Fibroblast of mammary gland (primary cell): ENCODE measurements at places on chromosomes 7 and 10.

DNA sequence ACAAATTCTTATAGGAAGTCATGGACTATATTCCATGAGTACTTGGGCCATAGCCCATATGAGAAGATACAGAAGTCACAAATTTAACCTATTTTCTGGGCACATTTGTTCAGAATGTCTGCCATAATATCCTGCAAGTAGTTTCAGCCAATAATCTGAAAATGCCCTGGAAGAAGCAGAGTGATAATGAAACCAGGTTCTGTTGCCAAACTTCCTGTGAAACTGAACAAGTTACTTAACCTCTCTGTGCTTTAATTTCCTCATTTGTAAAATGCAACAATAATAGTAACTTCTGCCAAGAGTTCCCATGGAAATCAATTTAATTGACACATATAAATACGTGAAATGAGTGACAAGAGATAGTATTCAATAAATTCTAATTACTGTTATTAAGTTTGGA, 88.8 kb downstream of the SEMA3C start:
- no peak for DNase-seq

DNA sequence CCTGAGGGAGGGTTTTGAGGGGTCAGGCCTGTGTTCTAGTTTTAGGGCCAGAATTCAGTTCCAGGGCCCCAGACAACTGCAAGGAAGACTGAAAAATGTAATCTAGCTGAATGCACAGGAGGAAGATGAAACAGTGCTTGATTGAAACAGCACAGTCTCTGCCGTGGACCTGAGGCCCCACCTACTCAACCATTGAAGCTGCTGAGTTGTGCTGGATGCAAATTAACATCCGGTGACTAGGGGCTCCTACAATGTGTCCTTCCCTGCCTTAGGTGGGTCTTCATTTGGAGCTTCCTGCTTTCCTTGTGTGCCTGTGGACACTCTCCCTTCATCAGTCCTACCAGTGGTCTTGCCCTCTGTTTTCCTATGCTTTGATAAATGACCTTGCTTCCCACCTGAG, 5.7 kb downstream of the GLRX3 start:
- DNase-seq, result no peak

GRCh38 chr7:128388145-128388485, 21.7 kb downstream of the IMPDH1 start:
- no peak for DNase-seq

GRCh38 chr7:28750981-28751380, 207.1 kb downstream of the TRIL start:
- DNase-seq, result no peak
